Body of pancreas (tissue), 4 donors: ENCODE measurements at places on chromosomes 12 and 14.

DNA sequence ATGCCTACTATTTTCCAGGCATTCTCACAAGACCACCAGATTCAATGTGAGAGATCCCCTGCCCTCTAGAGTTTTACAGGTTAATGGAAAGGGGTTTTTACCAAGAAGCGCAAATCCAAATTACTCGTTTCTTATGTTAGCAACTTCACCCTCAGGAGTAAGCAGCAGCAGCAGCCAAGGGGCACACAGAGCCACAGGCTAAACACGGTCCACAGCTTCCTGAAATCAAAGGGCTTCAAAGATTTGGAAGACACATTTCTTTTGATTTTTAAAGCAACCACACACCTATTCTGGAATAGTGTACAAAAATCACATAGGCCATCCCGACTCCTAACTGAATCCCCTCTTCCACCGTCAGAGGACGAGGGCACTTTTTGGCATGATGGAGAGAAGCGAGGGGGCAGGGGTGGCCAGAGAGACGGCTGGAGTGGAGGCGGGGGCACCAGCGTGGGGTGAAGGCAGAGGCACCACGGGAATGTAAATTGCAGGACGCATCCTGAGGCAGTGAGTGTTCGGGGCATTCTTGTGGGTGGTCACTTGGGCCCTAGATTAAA lies 107.0 kb downstream of the ARF6 start:
- no peak for DNase-seq
- H3K4me3 ChIP-seq, result no peak overlapping the region

- peaks cover 56% of the 10 kb centered on the region for H3K4me1 ChIP-seq
- H3K27ac ChIP-seq, result peak overlapping the region; percentile 90
- no peaks in the 10 kb centered on the region for H3K27me3 ChIP-seq
- no peaks in the 10 kb centered on the region for H3K36me3 ChIP-seq
- no peak for DNase-seq
These were observed 1.7 kb upstream of the KRT80 start for GRCh38 chr12:52193532-52193931.

GRCh38 chr12:65568517-65568916 lies 255.8 kb upstream of the HMGA2 start:
- no peak overlapping the region for H3K27ac ChIP-seq
- H3K4me1 ChIP-seq, result no peaks in the 10 kb centered on the region
- H3K4me3 ChIP-seq, result no peak overlapping the region

- H3K27ac ChIP-seq, result no peak overlapping the region
- DNase-seq, result no peak
- H3K4me1 ChIP-seq, result no peaks in the 10 kb centered on the region
- H3K4me3 ChIP-seq, result no peak overlapping the region
These were observed 11.5 kb upstream of the IFI27 start for GRCh38 chr14:94099006-94099405.

DNA sequence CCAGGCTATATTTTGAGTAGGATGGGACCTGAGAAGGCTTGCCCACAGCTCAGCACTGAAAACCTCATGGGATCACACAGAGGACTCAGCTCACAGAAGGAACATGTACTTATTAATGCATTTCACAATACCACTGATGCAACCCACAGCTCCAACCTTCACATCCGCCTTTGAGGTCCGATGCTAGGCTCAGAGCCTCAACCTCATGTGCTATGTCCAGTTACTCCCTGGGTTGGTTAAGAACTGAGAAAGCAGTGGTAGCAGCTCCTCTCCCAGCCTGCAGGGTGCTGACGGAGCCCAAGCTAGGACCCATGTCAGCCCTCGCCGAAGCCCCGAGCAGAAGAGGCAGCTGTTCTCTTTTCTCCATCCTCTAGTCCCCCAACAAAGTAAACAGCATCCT lies 52.9 kb downstream of the SPTB start:
- H3K4me3 ChIP-seq, result no peak overlapping the region
- H3K36me3 ChIP-seq, result no peaks in the 10 kb centered on the region
- H3K4me1 ChIP-seq, result peaks cover 7% of the 10 kb centered on the region
- DNase-seq, result no peak
- H3K27me3 ChIP-seq, result no peaks in the 10 kb centered on the region

- no peaks in the 10 kb centered on the region for H3K27me3 ChIP-seq
- H3K4me1 ChIP-seq, result peaks cover 26% of the 10 kb centered on the region
- no peaks in the 10 kb centered on the region for H3K36me3 ChIP-seq
- DNase-seq, result no peak
- H3K4me3 ChIP-seq, result no peak overlapping the region
- no peak overlapping the region for H3K27ac ChIP-seq
These were observed 30.4 kb downstream of the FBXO34 start for GRCh38 chr14:55301437-55302121.

DNA sequence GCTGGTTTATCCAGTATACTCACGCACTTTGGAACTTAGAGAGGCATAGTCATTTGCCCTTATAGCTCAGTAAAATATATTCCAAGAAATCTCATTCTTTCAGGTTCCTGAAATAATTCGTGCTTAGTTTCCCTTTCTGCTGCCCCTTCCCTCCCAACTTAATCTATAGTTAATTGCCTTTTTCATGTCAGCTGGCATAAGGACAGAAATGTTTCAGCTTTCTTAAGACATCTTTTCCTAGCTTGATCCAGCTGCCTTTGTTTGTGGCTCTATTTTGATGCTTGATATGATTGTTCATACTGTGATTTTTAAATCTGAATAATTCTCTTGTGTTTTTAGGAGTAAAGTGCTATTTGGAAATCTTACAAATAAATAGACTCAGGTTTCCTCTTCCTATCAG lies 120.0 kb upstream of the SEL1L start:
- no peak overlapping the region for H3K27ac ChIP-seq
- DNase-seq, result no peak
- H3K27me3 ChIP-seq, result no peaks in the 10 kb centered on the region

- no peaks in the 10 kb centered on the region for H3K4me1 ChIP-seq
- DNase-seq, result no peak
- H3K27me3 ChIP-seq, result no peaks in the 10 kb centered on the region
- H3K4me3 ChIP-seq, result no peak overlapping the region
- no peak overlapping the region for H3K27ac ChIP-seq
- no peaks in the 10 kb centered on the region for H3K36me3 ChIP-seq
These were observed 41.0 kb upstream of the FOXJ2 start for GRCh38 chr12:7991535-7991934.

DNA sequence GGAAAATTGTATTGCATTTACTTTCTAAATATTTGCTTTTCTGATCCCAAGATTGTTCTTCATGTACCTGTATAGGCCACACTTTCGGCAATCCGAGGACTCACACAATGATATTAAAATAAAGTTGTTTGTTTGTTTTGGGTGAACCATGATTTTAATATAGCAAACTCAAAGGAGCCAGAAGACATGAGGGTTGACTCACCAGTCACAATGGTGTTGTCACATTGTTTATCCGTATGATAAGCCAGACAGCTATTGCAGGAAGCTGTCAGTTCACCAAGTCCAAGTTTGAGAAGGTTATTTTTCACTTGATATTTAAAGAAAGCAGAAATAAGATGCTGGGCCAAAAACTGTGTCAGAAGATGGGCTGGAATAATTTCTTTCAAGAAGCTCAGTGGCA lies 67.1 kb upstream of the CPM start:
- H3K4me1 ChIP-seq, result no peaks in the 10 kb centered on the region
- no peaks in the 10 kb centered on the region for H3K36me3 ChIP-seq
- DNase-seq, result no peak
- no peaks in the 10 kb centered on the region for H3K27me3 ChIP-seq
- H3K27ac ChIP-seq, result no peak overlapping the region

- no peaks in the 10 kb centered on the region for H3K36me3 ChIP-seq
- H3K4me1 ChIP-seq, result peaks cover 29% of the 10 kb centered on the region
- H3K27me3 ChIP-seq, result no peaks in the 10 kb centered on the region
- no peak for DNase-seq
- H3K27ac ChIP-seq, result peak overlapping the region; percentile 69
These were observed 16.0 kb upstream of the LRP6 start for GRCh38 chr12:12282761-12283425.

GRCh38 chr14:53470351-53471043 lies 317.4 kb upstream of the DDHD1 start:
- H3K27ac ChIP-seq, result no peak overlapping the region
- H3K4me1 ChIP-seq, result no peaks in the 10 kb centered on the region
- no peak for DNase-seq
- H3K36me3 ChIP-seq, result no peaks in the 10 kb centered on the region

DNA sequence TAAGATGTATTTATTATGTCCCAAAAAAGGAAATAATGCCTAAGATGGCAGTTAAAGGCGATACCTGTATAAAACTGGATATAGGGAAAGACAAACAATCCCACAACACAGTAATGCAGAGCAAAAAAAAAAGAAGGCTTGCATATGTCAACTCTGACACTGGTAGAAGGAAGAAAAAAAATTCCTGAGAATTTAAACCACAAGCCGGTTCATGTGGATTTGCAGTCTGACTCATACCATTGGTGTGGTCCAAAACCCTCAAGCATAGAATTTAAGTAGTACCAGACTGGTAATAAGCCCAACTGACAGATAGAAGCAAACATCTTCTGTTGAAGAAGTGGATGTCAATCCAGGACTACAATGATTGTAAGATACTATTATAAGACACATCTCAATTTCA lies 7.2 kb downstream of the DNAI7 start:
- no peak for DNase-seq
- no peak overlapping the region for H3K4me3 ChIP-seq
- no peak overlapping the region for H3K27ac ChIP-seq
- no peaks in the 10 kb centered on the region for H3K4me1 ChIP-seq

DNA sequence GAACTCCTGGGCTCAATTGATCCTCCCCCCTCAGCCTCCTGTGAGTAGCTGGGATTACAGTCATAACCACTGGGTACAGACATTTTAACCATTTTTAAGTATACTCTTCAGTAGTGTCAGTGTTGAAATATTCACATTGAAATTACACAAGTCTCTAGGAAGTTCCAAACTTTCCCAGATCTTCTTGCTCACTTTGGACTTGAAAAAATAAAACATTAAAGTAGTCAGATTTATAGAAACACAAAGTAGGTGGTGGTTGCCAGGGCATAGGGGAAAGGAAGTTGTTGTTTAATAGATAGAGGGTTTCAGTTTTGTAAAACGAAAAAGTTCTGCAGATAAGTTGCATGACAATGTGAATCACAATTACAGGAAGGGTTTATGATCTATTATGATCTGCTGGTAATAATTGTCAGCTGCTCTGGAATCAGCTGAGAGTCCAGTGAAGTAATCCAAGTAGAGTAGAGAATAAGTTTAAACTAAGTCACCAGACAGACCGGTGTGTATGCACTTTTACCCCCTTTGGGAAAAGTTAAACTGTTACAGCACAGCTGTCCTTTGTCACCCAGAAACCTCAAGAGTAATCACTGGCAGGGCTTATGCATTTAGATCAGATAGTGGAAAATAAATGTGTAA lies 27.4 kb downstream of the PCNX1 start:
- no peak overlapping the region for H3K4me3 ChIP-seq
- no peak for DNase-seq
- no peak overlapping the region for H3K27ac ChIP-seq
- no peaks in the 10 kb centered on the region for H3K36me3 ChIP-seq
- peaks cover 13% of the 10 kb centered on the region for H3K4me1 ChIP-seq
- H3K27me3 ChIP-seq, result no peaks in the 10 kb centered on the region

DNA sequence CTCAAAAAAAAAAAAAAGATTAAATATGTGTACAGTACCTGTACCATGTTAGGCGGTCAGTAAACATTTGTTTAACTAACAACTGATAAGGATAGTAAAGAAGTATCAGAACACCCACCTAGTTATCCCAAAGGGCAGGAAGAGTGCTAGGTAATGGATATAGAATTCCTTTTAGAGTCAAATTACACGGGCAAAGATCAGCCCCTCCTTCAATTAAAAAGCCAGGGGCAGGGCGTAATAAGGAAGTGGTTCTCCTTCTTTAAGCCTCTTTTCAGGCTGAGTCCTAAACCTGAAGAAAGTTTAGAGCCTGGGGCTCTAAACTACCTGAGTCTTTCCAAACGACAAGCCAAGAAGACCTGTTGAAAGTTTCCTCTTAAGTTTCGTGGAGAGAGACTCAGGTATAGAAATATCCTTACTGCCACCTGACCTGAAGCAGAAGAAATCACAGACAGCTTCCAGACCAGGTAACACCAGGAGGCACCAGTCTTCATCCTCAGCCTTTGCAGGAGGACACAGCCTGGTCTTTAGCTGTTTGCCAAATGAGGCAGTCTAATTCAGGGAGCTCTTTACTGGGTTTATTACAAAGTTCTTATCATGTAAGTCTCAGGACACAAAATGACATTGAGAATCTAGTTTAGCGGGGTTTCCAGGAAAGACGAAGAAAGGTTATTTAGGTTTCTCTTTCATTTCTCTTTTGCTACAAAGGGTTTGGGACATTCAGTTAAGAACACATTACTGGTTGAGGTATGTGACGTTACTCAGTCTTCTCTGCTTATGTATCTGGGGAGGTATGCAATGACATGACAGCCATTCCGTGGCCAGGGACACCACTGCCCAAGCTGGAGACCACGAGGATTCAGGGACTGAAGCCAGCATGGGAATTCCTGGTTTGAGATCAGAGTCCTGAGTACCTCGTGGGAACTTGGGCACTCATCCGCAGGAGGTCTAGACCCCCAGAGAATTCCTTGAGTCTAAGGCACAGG lies at the start of gene BCL2L14:
Gene BCL2L14 (plus strand): TSS at position 266 of the 983 bp plus-strand sequence. CDS start 8,367 bp downstream, outside the sequence.
- no peaks in the 10 kb centered on the region for H3K36me3 ChIP-seq
- peak within 1 kb of the TSS; percentile 74 for H3K27ac ChIP-seq
- H3K4me3 ChIP-seq, result no peak within 1 kb of the TSS
- no peaks in the 10 kb centered on the region for H3K27me3 ChIP-seq
- peaks cover 13% of the 10 kb centered on the region for H3K4me1 ChIP-seq

DNA sequence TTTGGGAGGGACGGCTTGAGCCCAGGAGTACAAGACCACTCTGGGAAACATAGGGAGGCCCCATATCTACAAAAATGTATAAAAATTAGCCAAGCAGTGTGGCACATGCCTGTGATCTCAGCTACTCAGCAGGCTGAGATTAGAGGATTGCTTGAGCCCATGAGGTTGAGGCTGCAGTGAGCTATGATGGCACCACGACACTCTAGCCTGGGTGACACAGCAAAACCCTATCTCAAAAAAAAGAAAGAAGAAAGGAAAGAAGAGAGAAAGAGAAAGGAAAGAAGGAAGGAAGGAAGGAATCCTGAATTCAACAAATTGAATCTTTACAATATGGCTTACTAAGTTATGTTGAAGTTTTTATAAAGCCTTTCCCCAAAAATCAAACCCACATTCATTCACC lies 2.1 kb downstream of the KIF21A start:
- DNase-seq, result no peak
- H3K36me3 ChIP-seq, result no peaks in the 10 kb centered on the region
- H3K27ac ChIP-seq, result no peak overlapping the region

- H3K4me3 ChIP-seq, result no peak overlapping the region
- H3K27me3 ChIP-seq, result no peaks in the 10 kb centered on the region
- H3K36me3 ChIP-seq, result no peaks in the 10 kb centered on the region
- DNase-seq, result peak; percentile 26
- peaks cover 40% of the 10 kb centered on the region for H3K4me1 ChIP-seq
These were observed 70.2 kb downstream of the ETV6 start for GRCh38 chr12:11719678-11720099.

GRCh38 chr14:48107646-48108045 lies 432.2 kb upstream of the MDGA2 start:
- DNase-seq, result no peak
- H3K27ac ChIP-seq, result no peak overlapping the region
- no peaks in the 10 kb centered on the region for H3K4me1 ChIP-seq
- H3K36me3 ChIP-seq, result no peaks in the 10 kb centered on the region
